ENCODE measurements at places on chromosomes 6 and 20. TPM values are rescaled to one million over a fixed set of nuclear protein-coding genes. Genes with fewer than 3 reads are reported as not detected.

DNA sequence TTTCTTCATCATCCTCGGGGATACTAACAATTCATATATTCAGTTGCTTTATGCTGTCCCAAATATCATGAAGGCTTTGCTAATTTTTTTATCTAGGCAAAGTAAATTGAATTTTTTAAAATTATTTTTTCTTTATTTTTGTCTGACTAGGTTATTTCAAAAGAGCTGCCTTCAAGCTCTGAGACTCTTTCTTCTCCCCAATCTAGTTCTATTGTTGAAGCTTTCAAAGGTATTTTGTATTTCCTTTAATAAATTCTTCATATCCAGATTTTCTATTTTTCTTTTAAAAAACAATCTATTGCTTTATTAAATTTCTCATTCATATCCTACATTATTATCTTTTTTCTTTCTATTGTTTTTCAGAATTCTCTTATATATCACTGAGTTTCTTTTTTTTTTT is 16.8 kb downstream of the TRIM15 start:
- no peak for DNase-seq
- H3K4me1 ChIP-seq = no peaks in the 10 kb centered on the region
- H3K27ac ChIP-seq = no peak overlapping the region

DNA sequence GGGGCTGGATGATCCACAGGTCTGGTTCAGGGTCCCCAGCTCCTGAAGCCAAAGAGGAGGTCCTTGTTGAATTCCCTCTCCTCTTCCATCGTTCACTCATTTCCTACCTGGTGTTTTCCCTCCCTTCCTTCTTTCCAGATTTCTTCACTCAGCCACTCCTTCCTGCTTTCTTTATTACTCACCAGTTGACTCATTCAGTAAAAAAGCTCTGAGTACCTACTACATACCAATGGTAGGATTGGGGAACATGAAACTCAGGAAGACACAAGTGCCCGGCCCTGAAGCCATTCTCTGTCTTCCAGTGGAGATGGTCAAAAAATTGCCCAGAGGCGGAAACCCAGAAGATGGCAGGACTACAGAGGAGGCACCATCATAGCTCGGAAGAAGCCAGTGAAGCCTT is 11.9 kb upstream of the NSFL1C start:
- DNase-seq = no peak
- no peak overlapping the region for H3K27ac ChIP-seq
- H3K27me3 ChIP-seq = peaks cover 4% of the 10 kb centered on the region
- H3K36me3 ChIP-seq = no peaks in the 10 kb centered on the region
- no peaks in the 10 kb centered on the region for H3K4me1 ChIP-seq
- H3K4me3 ChIP-seq = no peak overlapping the region

- H3K4me1 ChIP-seq = peaks cover 6% of the 10 kb centered on the region
- peak; percentile 38 for DNase-seq
- no peaks in the 10 kb centered on the region for H3K27me3 ChIP-seq
- H3K27ac ChIP-seq = no peak overlapping the region
- H3K4me3 ChIP-seq = no peak overlapping the region
Measured at GRCh38 chr6:125670568-125670967, 78.9 kb upstream of the HEY2 start.

GRCh38 chr6:154187203-154187602 is 148.2 kb downstream of the OPRM1 start:
- no peaks in the 10 kb centered on the region for H3K4me1 ChIP-seq
- H3K36me3 ChIP-seq = no peaks in the 10 kb centered on the region
- no peak for DNase-seq

GRCh38 chr6:105805501-105806023 is 280.6 kb upstream of the PRDM1 start:
- no peaks in the 10 kb centered on the region for H3K27me3 ChIP-seq
- H3K4me3 ChIP-seq = no peak overlapping the region
- H3K27ac ChIP-seq = no peak overlapping the region
- DNase-seq = no peak

DNA sequence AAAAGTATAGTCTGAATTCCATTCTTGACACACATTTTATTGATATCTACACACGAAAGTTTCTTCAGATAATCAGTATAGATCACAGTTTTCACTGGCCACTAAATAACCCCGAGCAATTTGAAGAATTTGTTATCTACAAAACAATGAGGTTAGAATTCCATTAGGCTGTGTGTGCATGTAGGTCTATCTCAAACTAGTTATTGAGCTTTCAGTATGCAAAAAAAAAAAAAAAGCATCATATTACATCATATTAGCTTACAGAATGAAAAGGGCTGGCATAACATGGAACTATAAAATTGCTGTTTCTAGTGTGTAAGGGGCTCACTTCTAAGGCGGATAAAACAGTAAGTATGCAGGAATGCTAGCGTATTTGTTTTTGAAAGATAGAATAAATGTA is 59.5 kb upstream of the ADGRG6 start:
- no peaks in the 10 kb centered on the region for H3K36me3 ChIP-seq
- no peak for DNase-seq
- no peaks in the 10 kb centered on the region for H3K27me3 ChIP-seq
- no peak overlapping the region for H3K27ac ChIP-seq

- H3K4me3 ChIP-seq = no peak overlapping the region
- H3K36me3 ChIP-seq = no peaks in the 10 kb centered on the region
- DNase-seq = no peak
Measured at GRCh38 chr20:11791316-11791715, 126.4 kb upstream of the BTBD3 start.

The TINAG gene
- total RNA-seq = not detected

The BMP5 gene
- total RNA-seq = 1.5 TPM

DNA sequence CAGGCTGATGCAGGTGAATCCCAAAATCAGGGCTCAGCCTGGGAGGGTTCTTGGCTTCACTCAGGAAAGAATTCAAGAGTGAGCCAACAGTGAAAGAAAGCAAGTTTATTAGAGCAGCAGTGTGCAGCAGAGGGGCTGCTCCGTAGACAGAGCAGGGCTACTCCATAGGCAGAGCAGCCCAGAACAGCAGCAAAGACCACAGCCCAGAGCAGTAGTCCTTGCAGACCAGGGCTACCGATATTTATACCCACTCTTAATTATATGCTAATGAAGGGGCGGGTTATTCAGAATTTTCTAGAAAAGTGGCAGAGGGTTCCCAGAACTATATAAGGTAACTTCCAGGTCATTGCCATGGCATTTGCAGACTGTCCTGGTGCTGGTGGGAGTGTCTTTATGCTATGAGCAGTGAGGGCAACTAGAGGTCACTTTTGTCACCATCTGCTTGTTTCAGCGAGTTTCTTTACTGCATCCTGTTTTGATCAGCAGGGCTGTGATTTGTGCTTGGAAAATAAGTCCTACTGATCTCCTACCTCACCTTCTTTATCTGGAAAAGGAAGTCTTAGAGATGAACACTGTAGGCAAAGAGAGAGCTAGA is 39.8 kb upstream of the PTPN1 start:
- no peak overlapping the region for H3K27ac ChIP-seq
- no peak for DNase-seq
- H3K27me3 ChIP-seq = no peaks in the 10 kb centered on the region
- H3K36me3 ChIP-seq = no peaks in the 10 kb centered on the region

DNA sequence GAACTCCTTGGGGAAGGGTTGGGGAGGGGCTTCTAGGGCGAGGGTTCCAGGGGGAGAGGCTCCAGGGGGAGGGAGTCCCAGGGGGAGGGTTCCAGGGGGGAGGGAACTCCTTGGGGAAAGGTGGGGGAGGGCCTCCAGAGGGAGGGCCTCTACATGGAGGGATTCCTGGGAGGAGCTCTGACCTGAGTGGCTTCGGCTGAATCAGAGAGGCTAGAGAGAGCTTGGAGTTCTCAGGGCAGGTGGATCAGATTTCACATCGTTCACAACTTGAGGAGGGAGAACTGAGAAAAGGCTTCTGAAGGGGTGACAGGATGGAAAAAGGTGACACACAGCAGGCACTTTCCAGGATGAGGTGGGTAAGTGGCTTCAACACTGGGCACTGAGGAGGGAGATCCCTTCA is 49.1 kb downstream of the DAAM2 start:
- peak; percentile 26 for DNase-seq
- no peak overlapping the region for H3K4me3 ChIP-seq
- H3K36me3 ChIP-seq = no peaks in the 10 kb centered on the region
- peaks cover 8% of the 10 kb centered on the region for H3K4me1 ChIP-seq
- H3K27ac ChIP-seq = no peak overlapping the region
- no peaks in the 10 kb centered on the region for H3K27me3 ChIP-seq

The SLC26A8 gene
- 0.25 TPM for total RNA-seq

DNA sequence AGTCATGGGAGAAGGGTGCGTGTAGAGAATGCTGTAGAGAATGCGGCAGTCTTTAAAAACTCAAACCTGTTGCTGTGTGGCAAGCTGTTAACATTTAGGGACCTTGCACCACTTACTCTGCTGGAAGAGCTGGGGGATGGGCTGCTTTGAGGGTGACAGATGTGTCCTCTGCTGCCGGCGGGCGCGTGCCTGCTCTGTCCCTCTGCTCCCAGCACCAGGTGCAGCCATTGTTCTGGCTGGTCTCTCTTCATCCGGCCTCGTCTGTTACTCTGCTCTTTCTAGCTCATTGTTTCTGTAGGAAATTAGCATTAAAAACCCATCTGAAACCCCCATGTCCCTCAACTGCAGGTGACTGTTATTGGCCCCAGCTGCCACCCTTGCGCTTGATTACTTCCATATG is 78.5 kb downstream of the CBFA2T2 start:
- peak overlapping the region; percentile 68 for H3K27ac ChIP-seq
- H3K4me1 ChIP-seq = peaks cover 32% of the 10 kb centered on the region
- DNase-seq = peak; percentile 93
- H3K36me3 ChIP-seq = no peaks in the 10 kb centered on the region
- peak overlapping the region; percentile 18 for H3K4me3 ChIP-seq
- H3K27me3 ChIP-seq = no peaks in the 10 kb centered on the region

The ME1 gene
- total RNA-seq = 2.0 TPM

GRCh38 chr6:33424855-33425667 is 5.2 kb downstream of the SYNGAP1 start:
- peak overlapping the region; percentile 54 for H3K4me3 ChIP-seq
- no peaks in the 10 kb centered on the region for H3K27me3 ChIP-seq
- no peaks in the 10 kb centered on the region for H3K36me3 ChIP-seq
- peak; percentile 24 for DNase-seq

GRCh38 chr6:150334790-150335783 is 33.7 kb upstream of the IYD start:
- no peaks in the 10 kb centered on the region for H3K27me3 ChIP-seq
- H3K27ac ChIP-seq = no peak overlapping the region
- H3K4me1 ChIP-seq = no peaks in the 10 kb centered on the region

The RIPPLY2 gene
- total RNA-seq = not detected

The PRDM13 gene
- not detected for total RNA-seq

DNA sequence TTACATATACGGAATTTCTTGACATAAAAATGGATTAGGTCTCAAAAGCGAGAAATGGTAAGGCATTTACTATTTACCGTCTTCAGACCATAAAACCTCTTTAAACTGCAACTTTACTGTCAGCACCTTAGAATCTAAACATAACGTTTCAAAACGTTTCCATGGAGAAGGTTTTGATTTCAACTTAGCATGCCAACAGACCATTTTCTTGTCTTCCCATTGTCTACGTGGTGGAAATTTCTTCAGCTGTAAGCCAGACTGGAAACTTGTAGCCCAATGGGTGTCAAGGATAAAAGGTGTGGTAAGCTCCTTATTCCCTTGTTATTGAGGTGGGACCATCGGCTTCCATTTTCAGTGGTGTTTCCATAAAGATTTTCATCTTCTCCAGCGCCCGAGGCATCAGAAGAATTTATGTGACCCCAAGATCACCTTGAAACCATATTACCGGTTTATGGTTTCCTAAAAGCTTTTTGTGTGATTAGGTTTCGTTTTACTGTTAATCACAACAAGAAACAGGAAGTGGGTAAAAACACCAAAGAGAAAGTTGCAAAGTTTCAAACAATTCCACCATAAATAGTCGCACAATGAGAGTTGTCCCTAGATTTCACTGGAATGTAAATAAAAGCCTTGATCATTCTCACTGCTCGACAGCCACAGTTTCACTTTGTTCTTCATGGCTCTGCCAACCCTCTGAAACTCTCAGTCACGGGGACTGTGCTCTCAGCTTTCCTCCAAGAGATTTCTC is 63.0 kb upstream of the CD2AP start:
- H3K36me3 ChIP-seq = no peaks in the 10 kb centered on the region
- no peak for DNase-seq
- no peaks in the 10 kb centered on the region for H3K27me3 ChIP-seq
- H3K4me3 ChIP-seq = no peak overlapping the region
- no peak overlapping the region for H3K27ac ChIP-seq

The TFAP2B gene
- total RNA-seq = 0.15 TPM

GRCh38 chr6:69116658-69117057 is 481.6 kb downstream of the ADGRB3 start:
- DNase-seq = no peak
- H3K27me3 ChIP-seq = no peaks in the 10 kb centered on the region
- no peaks in the 10 kb centered on the region for H3K36me3 ChIP-seq
- no peaks in the 10 kb centered on the region for H3K4me1 ChIP-seq
- H3K27ac ChIP-seq = no peak overlapping the region

DNA sequence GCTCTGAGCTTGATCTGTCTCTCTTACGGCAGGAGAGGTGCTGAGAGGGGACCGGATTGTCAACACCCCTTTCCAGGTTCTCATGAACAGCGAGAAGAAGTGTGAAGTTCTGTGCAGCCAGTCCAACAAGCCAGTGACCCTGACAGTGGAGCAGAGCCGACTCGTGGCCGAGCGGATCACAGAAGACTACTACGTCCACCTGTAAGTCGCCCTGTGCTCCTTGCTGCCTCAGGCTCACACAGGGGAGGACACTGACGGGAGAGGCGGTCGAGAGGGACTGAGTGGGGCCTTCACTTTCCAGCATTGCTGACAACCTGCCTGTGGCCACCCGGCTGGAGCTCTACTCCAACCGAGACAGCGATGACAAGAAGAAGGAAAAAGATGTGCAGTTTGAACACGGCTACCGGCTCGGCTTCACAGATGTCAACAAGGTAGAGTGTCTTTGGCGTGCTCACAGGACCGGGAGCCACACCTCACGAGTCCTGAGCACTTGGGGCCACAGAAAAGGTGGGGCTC is 32.0 kb downstream of the TM9SF4 start:
- DNase-seq = no peak
- H3K36me3 ChIP-seq = no peaks in the 10 kb centered on the region
- H3K27me3 ChIP-seq = no peaks in the 10 kb centered on the region
- no peaks in the 10 kb centered on the region for H3K4me1 ChIP-seq
- no peak overlapping the region for H3K27ac ChIP-seq

- H3K4me3 ChIP-seq = no peak overlapping the region
- H3K27ac ChIP-seq = no peak overlapping the region
- no peak for DNase-seq
- no peaks in the 10 kb centered on the region for H3K27me3 ChIP-seq
- no peaks in the 10 kb centered on the region for H3K4me1 ChIP-seq
Measured at GRCh38 chr6:100959280-100959679, 78.2 kb upstream of the ASCC3 start.
